ENCODE measurements at places on chromosomes 5 and 9.

DNA sequence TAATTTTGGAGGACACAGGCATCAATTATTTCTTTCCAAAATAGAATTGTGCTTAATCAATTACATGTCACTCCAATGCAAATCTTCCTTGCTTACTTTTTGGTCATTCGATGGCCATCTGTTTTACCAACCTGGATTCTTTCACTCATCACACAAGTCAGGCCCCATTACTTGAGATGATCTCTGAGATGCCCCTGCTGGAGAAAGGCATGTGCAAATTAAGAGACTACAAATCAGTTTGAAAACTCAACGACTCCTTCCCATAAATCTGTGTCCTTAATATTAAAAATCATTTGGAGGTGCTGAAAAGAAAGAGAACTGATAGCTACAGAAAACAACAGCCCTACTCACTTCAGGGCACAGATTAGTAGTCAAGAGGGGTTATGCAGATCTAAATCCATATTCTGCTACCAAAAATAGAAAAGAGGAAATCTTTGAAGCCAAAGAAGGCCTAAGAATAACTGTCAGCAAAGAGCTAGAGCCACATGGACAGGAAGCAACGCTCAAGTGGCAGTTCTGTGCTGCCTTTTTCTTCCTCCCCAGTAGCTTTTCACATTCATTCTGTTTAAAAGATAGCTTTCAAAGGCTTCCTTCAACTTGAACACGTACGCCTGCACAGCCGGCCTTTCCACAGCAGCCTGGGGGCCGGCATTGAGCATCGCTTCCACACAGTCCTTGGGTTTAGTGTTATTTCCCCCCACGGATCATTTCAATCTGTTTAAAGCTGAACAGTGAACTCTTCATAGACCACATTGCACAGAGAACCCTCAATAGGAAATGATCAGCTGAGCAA, 79.3 kb upstream of the MAP3K1 start:
- DNase-seq: no peak

GRCh38 chr9:76302947-76303550, 91.2 kb downstream of the RFK start:
- DNase-seq: no peak

DNA sequence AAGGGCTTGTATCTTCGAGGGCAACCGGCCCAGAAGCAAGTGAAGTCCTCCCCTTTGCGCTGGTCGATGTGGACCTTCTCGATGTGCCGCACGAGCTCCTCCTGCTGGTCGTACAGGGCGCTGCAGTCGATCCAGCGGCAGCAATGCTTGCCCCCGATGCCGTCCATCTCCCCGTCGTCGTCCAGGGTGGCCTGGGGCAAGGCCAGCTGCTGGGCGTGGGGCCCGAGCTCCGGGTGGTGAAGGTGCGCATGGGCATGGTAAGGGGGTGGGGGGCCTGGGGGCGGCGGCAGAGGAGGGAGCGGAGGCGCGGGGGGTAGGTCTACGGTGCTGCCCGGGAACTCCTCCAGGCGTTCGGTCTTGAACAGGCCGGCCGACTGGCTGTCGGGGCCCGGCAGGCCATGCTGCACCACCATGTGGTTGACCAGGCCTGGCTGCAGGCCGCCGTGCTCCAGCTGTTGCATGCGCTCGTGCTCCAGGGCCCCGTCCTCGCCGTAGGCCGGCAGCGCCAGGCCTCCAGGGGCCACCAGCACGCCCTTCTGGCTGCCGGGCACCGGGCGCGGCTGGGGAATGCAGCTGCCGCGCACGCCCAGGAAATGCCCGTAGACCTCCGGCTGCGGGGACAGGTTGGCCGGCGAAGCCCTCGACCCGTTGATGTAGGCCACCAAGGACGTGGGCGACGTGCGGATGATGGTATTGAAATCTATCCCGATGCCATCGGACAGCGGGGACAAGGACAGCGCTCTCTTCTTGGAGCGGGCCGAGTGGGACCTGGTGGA, 181.8 kb downstream of the GLIS3 start:
- DNase-seq: peak; percentile 64

DNA sequence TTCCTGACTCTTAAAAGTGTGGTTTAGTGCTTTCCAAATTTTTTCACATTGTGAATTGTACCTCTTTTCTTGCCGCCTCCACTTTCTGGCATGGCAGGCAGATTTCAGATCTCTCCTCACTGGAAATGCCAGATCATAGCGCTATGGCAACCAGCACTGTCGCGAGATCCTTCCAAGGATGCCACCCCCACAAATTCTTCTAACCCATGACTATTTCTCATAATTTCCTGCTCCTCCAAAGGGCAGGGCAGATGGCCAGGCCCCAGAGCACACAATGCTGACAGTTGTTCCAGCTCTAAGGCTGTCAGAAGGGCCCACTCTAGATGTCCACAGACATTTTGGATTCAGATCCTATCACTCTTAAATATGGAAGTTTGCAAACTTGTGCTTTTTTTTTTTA, 446.2 kb upstream of the RIOK2 start:
- peak; percentile 73 for DNase-seq

- DNase-seq: no peak
Measured at GRCh38 chr5:43771611-43772031, 168.6 kb downstream of the NNT start.

DNA sequence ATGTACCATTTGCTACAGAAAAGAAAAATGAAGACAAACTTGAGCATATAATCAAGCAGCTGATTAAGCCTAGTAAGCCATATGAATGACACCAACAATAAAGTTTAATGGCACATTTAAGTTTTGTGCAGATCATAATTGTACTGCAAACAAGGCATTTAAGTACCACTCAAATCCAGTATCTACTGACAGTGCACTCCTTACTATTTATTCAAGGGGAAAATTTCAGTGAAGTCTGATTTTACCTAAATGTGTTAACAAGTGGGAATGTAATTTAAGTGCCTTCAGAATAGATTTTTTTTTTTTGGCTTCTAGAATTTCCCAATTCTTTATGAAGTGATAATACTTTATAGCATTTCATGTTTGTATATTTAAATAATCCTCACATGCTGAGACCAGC, 341.0 kb upstream of the POU5F2 start:
- no peak for DNase-seq

DNA sequence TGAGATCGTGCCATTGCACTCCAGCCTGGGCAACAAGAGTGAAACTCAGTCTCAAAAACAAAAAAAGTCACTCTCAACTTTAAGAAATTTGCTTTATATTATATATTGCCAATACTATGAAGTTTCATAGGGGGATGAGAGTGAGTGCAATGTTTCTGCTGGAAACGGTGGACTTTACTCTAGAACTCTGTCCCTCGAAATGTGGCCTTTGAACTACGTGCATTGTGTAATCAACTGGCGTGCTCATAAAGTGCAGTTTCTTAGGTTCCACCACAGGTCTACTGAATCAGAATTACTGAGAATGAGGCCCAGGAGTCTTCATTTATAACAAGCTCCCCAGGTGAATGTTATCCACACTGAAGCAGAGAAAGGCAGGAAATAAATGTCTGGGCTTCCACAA, 24.1 kb downstream of the OR2K2 start:
- no peak for DNase-seq

DNA sequence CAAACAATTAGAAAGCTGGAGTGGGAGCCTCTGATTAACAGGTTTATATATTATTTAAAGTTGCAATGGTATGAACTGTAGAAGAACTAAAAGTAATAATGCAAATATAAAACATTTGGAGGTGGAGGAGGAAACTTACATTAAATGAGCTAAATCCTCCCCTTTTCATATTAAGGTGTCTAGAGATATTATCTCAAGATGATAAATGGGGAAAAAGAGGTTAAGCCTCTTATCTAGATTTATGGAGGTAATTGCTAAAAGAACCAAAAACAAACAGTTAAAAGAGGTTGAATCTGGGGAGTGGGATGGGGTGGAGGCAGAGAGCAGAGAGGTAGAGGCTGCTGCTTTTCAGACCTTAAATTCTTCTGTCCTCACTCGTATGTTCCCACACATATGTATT, 147.8 kb upstream of the SLC24A2 start:
- no peak for DNase-seq

DNA sequence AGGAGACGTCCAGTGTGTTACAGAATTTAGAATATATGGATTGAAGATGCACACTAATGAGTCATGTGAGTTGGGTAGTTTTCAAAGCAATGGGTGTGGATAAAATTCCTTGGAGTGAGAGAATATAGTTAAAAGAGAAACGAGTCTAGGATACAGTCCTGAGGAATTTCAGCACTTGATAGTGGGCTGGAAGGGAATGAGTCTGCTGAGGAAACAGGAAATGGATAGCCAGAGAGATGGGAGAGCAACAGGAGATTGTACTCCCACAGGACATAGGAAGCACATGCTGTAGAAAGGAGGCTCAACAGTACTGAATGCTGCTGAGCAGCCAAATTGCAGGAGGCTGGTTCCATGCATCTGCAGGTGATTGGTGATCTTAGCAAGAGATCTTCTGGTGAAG, 68.1 kb downstream of the FBN2 start:
- no peak for DNase-seq

DNA sequence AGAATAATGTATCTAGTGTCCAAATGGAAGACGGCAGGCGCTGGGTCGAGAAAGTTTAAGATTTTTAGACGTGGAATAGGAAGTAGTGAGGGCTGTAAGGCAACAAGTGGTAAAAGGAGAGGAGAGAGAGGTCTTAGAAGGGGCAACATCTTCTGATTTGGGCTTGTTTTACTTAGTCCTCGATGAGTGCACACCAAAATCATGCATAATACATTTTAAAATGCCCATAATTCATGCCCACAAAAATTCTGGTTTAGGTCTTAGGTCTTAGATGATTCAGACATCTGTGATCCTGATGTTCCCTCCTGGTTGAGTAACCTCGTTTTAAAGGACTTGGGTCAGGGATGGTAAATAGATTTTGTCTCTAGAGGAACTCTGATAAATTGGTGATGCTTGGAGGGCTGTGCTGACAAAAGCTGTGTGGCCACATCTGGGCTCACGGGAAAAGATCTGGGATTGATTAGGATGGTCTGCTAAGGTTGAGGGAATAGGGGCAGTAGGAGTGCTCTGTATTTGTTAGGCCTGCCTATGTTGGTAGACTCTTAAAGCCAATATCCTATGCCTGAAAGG, 476.3 kb downstream of the CCDC171 start:
- DNase-seq: no peak

- no peak for DNase-seq
Measured at GRCh38 chr5:58490402-58491050, 709 bp upstream of the GAPT start.

GRCh38 chr5:139759219-139759721, 36.3 kb upstream of the PSD2 start:
- DNase-seq: no peak

DNA sequence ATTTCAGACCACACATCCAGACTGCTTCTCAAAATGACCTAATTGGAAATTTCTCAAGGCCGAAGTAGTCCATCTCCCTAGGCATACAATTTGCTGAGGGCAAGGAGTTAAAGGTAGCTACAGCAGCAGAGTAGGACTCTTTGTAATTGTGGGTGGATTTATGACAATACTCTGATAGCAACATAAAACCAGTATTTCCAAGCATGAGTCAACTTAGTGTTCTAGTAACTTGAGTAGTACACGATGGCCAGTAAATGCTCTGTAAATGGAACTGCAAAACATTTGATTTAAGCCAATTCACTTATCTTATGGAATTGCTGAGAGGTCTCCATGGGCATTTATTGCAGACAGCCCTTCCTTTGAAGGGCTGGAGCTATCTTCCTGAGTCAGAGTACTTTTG, 352.2 kb downstream of the PLK2 start:
- DNase-seq: no peak

- no peak for DNase-seq
Measured at GRCh38 chr9:27601396-27601795, 28.1 kb upstream of the C9orf72 start.

- no peak for DNase-seq
Measured at GRCh38 chr5:117487556-117487955, 912.9 kb upstream of the SEMA6A start.

DNA sequence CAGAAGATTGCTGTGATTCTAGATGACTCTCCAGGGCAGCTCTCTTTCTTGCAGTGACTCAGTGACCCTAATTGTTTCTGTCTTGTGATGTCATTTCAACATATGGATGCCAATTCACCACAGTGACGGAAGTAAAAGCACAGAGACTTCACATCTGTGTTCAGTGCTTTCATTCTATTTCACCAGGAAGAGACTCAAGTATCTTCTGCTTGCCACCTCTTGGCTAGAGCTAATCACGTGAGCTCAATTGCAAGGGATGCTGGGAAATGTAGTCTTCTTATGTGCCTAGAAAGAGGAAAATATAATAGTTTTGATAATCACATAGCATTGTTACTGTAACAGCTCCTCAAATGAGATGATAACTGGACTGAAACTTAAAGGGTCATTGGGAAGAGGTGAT, 453.3 kb upstream of the KLF4 start:
- no peak for DNase-seq

- DNase-seq: no peak
Measured at GRCh38 chr9:124618476-124618875, 111.3 kb upstream of the NR5A1 start.

GRCh38 chr5:39750661-39751060, 325.9 kb upstream of the DAB2 start:
- no peak for DNase-seq

DNA sequence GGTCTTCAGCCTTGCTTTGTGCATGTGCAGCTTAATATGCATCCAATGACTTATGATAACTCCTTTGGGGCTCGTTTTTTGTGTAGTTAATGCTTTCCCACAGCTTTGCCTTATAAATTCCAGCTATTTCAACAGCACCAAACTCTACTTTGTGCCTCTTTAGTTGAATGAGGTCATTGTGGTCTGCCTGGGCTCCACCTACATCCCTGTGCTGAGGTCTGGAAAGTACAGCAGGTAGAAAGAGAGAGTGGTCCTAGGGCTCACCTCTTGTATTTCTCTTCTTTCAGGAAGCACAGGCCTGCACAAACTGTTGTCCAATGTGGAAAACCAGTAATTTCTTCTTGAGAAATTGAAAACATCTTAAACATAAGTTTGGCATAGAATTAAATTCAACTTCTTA, 167.2 kb downstream of the XRCC4 start:
- no peak for DNase-seq

GRCh38 chr9:95822583-95823431, 52.7 kb upstream of the ERCC6L2 start:
- no peak for DNase-seq

- no peak for DNase-seq
Measured at GRCh38 chr5:85159395-85159794, 774.7 kb upstream of the EDIL3 start.

DNA sequence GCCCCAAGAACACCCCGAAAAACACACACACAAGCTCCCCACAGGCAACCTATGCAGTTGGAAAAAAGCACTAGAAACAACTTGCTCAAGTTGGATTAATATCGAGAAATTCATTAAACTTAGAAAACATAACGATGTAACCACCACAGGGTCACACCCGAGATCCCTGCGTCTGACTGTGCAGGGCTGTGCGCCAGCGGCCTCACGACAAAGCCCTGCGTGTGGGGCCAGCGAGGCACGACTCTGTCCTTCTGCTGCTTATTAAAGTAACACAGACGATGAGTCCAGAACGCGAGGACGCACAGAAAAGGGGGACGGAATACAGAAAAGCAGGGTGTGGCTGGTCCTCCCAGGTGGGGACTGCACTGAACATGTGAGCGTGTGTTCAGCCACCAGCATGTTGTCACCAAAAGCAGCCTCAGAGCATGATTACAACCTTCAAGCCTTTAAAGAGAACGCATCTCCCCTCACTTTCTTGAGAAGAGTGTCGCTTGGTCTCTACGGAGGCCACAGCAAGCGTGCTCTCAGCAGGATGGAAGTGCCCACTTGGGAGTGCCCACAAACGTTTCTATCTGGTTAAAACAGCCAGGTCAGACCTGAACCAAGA, 14.4 kb downstream of the SLC12A7 start:
- DNase-seq: no peak

Data from sciatic nerve (tissue), 2 donors.